ENCODE measurements at places on chromosomes 16 and 17. TPM values are rescaled to one million over a fixed set of nuclear protein-coding genes. Genes with fewer than 3 reads are reported as not detected.

SLC35B1 gene
- total RNA-seq = 90.1 TPM

PPL gene
- total RNA-seq = 26.0 TPM

MT1M gene
- total RNA-seq = 159 TPM

MYH3 gene
- 0.65 TPM for total RNA-seq

KRT33B gene
- total RNA-seq = not detected

ZFPM1 gene
- 5.9 TPM for total RNA-seq

CCL8 gene
- not detected for total RNA-seq

SLC22A31 gene
- 0.50 TPM for total RNA-seq

BTBD17 gene
- total RNA-seq = not detected

HSD17B1 gene
- 1.0 TPM for total RNA-seq

CD300E gene
- total RNA-seq = 0.75 TPM

NPIPA7 gene
- 2.0 TPM for total RNA-seq

EVPL gene
- 0.33 TPM for total RNA-seq

ADGRG3 gene
- total RNA-seq = 3.2 TPM

ITGAD gene
- 3.6 TPM for total RNA-seq

MLLT6 gene
- 22.8 TPM for total RNA-seq

TNFRSF13B gene
- not detected for total RNA-seq

LRRC37A2 gene
- total RNA-seq = 5.7 TPM

BRCA1 gene
- total RNA-seq = 8.9 TPM

NOS2 gene
- total RNA-seq = not detected

CLEC3A gene
- not detected for total RNA-seq

CFAP97D1 gene
- not detected for total RNA-seq
